ENCODE measurements at places on chromosomes 2 and 18.

GRCh38 chr18:25621144-25621543, 269.2 kb upstream of the ZNF521 start:
- DNase-seq: no peak

- no peak for DNase-seq
These were observed 138.2 kb upstream of the NFATC1 start for GRCh38 chr18:79257480-79257879.

- no peak for DNase-seq
These were observed 1.9 kb upstream of the HOXD11 start for GRCh38 chr2:176105078-176105729.

GRCh38 chr2:189104934-189105333, 74.6 kb downstream of the COL5A2 start:
- DNase-seq: no peak

DNA sequence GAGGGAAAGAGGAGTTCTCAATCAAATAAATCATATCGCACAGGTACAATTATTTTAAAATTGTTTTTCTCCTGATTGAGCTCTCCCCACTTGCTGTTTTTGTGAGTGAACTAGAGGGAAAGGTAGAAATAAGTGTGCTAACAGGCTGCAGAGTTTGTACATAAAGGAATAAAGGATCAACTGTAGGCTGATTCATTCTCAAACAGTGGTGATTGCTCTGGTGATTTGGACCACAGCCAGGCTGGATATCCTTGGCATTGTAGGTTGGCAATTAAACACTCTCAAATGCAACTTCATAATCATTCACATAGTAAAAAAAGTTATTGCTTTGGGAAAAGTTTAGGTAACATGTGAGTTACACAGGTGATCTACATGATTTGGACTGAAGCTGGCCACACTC, 29.8 kb downstream of the LRP1B start:
- DNase-seq: no peak
